ENCODE measurements at places on chromosomes 6 and 20. TPM values are rescaled to one million over a fixed set of nuclear protein-coding genes. Genes with fewer than 3 reads are reported as not detected.

CRISP3 gene
- total RNA-seq, result not detected

RIPOR3 gene
- 92.5 TPM for total RNA-seq

ISM1 gene
- total RNA-seq, result not detected

PRICKLE4 gene
- total RNA-seq, result 1.6 TPM

DXO gene
- 38.1 TPM for total RNA-seq

LY6G6F gene
- not detected for total RNA-seq

TSBP1 gene
- total RNA-seq, result not detected

MMUT gene
- 7.1 TPM for total RNA-seq

GRCh38 chr6:114581293-114581692, 238.5 kb upstream of the HS3ST5 start:
- no peak for DNase-seq

GRCh38 chr20:63739130-63740069, at the start of gene SLC2A4RG:
TSS of gene SLC2A4RG (plus strand) at chr20:63739776. CDS start at chr20:63739913, 137 bp downstream.
- DNase-seq, result no peak

DNA sequence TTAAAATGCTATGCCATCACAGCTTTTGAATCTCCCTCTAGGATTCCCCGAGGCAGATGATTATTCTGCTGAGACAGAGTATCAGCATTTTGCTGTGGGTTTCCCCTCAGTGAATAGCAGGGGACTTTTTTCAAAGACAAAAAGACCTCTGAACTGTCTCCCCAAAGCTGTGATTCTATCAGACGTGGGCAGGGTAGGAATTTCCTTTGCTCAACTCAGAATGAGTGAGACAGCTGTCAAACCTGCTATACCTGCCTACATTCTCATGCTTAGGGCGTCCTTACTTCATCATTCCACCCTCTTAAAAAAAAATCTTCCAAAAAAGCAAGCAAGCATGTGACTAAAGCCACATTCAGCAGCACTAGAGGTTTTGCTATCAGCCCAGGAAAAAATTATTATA, 147.6 kb upstream of the FAM83B start:
- DNase-seq, result no peak

- DNase-seq, result no peak
Measured at GRCh38 chr6:146560607-146561006, 17.0 kb downstream of the RAB32 start.

DNA sequence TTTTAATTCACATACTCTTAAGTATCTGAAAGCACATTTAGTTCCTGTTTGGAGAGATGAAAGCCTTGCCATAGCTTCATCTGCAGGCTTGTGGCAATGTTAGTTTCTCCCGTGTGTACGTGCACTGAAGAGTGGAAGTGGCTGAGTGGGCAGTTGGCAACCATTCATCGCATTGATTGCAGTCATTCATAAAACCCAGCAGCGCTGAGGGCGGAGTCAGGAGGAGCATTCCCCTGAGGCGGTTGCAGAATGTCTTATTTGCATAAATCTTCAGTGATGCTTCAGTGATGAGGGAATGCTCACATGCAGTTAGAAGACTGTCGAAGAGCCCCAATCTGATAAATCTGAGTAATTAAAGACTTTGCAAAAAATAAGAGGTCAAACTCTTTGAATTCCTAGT, 79.1 kb downstream of the RIMS1 start:
- no peak for DNase-seq

GRCh38 chr6:151379933-151380847, 11.2 kb downstream of the ZBTB2 start:
- no peak for DNase-seq

DNA sequence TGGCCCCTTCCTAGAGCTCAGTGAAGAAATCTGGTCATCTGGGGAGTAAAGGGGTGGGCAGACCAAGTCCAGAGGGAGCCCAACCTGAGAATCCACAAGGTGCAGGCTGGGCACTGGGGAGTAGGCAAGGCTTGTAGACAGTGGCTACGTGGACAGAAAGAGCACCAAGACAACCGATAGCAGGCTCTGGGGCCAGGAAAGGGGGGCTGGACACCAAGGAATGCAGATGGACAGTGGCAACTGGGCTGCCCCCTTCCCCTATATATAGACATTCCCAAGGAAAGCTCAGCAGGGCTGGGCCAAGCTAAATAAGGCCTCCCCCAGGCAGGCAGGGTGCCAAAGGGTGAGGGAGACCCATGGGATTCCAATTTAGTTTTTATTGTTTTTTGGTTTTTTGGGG, 1.5 kb upstream of the TNNC2 start:
- DNase-seq, result no peak

GRCh38 chr20:43583982-43584432, 6.7 kb upstream of the IFT52 start:
- DNase-seq, result no peak

DNA sequence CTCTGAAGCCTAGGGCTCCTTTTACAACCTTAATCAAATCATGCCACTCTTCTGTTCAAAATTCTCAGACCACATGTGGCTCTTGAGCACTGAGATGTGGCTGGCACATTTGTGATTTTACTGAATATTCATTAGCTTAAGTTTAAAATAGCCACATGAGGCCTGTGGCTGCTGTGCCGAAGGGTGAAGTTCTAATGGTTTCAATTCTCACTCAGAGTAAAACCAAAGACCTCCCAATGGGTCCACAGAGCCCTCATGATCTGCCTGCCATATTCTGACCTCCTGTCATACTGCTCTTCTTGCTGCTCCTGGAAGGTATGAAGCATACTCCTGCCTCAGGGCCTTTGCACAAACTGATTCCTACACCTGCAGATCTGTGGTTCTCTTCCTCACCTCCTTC, 7.8 kb upstream of the CST3 start:
- DNase-seq, result no peak

- no peak for DNase-seq
Measured at GRCh38 chr6:497258-497657, 105.7 kb downstream of the IRF4 start.

- DNase-seq, result no peak
Measured at GRCh38 chr6:33142501-33143070, 49.7 kb downstream of the COL11A2 start.

DNA sequence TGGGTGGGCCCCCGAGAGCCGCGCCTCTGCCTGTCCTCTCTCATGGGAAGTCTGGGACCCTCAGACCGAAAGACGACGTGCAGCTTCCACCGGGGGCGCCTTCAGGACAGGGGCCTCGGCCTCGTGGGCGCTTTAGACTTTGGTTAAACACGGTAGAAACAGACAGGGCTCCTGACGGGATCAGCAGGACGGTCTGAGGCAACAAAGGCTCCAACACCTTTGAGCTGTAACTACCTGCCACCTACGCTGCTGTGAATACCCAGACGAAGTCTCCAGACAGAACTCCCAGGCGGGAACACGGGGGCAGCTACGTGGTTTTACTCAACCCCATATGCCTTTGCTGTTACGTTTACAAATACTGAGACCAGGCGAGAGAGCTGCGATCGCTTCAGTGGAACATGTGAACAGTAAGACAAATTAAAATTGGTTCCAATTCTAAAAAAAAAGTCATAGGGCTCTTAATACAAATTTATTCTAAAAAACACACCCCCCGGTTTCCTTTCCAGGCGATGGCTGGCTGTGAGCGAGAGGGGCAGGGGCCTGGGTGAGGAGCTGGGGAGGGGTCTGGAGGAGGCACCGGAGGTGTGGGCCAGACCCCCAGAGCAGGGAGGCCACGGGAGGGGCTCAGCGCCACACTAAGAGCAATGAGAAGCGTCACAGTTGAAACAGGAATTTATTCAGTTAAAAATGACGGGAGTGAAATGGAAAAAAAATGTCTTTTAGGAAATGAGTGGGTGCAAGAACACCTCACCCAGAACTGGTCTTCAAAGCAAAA, 453.2 kb downstream of the QKI start:
- no peak for DNase-seq

GRCh38 chr6:45513213-45513618, 135.5 kb upstream of the SUPT3H start:
- DNase-seq, result no peak

DNA sequence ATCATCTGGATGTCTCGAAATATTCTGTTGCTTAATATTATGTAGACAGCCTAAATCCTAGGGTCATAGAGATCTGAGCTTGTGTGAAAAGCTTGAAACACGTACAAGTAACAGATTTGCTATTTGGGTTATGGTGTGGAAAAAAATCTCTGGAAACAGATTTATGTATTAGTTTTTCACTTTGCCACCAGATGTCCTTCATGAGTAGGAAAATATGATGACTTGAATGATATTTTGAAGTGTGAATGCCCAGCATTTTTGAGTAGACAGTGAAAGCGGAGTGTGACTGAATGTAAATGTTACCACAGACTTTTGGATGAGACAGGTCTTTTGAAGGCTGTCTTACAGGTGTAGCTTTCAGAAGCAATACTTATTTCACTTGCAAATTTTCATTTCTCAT, 4.2 kb upstream of the BMP6 start:
- no peak for DNase-seq

- DNase-seq, result no peak
Measured at GRCh38 chr6:17167327-17167979, 65.6 kb downstream of the STMND1 start.

- DNase-seq, result no peak
Measured at GRCh38 chr20:13468166-13468565, 170.6 kb downstream of the TASP1 start.

GRCh38 chr6:139882977-139883728, 508.7 kb upstream of the CITED2 start:
- no peak for DNase-seq

DNA sequence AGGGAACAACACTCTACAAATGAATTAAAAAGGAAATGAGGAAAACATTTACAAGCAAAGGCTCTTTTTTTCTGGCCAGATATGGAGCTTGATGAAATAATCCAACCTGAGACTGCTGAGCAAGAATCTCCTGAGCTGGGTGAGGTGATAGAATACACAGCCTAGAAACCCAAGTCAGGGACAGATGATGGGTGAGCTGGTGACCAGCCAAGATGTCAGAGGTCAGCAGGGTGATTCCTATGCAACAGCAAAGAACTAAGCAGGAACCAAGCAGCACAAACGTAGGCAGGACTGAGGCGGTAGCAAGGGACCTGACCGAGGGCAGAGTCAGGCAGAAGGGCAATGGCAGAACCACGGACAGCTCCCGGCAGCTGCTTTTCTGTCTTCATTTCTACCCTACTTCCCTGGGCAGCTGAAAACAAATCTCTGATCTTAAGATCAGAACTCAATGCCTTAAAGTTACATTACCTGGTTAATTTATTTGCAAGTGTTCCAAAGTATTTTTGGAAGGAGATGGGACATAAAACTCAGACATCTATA, 75.1 kb downstream of the CDC40 start:
- DNase-seq, result no peak

- DNase-seq, result no peak
Measured at GRCh38 chr6:159213405-159213804, 44.2 kb downstream of the FNDC1 start.

Data from Panc1 (cell line).